ENCODE measurements at places on chromosomes 3 and 15.

GRCh38 chr3:124559846-124560574, 170.2 kb upstream of the UMPS start:
- DNase-seq = peak; percentile 67

DNA sequence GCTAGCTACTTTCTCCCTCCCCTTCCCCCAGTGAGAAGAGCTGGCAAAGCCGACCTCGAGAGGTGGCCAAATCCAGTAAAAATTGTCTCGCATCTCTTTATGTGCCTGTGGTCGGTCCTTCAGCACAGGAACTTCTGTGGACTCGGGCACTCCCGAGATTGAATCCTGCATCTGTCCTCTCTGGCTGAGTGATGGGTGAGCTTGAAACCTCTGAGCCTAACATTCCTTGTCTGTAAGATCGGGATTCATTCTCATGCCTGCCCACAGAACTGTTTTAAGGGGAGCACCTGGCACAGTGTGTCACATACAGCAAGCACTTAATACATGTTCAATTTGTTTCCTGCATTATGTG, 11.3 kb downstream of the CX3CR1 start:
- no peak for DNase-seq

DNA sequence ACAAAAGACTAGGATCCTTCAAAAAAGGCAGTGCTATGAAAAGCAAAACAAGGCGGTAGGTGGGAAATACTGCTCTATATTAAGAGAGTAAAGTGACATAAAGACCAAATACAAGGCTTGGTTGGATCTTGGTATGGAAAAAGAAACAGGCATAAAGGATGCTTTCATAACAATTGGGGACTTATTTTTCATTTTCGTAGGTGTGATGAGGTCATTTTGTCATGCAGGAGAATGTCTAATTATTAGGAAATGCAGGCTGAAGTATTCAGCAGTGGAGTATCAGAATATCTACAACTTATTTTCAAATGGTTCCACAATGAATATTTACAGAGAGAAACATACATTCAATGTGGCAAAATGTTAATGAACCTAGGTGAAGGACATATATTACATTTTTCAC, 9.0 kb downstream of the XPC start:
- no peak for DNase-seq

GRCh38 chr15:63344731-63345390, 36.8 kb downstream of the CA12 start:
- no peak for DNase-seq

GRCh38 chr3:150535204-150535603, 11.1 kb downstream of the SERP1 start:
- DNase-seq = no peak

All from MG63 (cell line).